CD4-positive, CD25-positive, alpha-beta regulatory T cell (primary cell): ENCODE measurements at places on chromosomes 5 and 9. TPM values are rescaled to one million over a fixed set of nuclear protein-coding genes. Genes with fewer than 3 reads are reported as not detected.

DNA sequence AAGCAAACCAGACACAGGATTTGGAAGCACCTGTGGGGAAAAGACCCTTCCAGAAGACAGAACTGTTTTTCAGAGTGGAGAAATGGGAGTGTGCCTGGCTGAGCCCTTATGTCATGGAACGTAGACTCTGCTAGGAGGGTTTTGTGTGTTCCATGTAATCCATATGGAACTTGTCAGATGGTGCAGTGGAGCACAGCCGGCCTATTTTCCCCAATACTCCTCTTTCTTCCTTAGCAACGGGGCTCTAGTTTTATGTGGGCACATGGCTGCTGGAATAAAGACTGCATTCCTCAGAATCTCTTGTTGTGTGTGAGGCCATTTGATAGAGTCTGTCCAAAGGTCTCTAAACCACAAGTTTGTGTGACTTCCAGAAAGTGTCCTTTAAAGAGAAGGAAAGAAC is 284.0 kb downstream of the DRD1 start:
- no peak for DNase-seq
- H3K27ac ChIP-seq = no peak overlapping the region
- H3K36me3 ChIP-seq = no peaks in the 10 kb centered on the region
- no peaks in the 10 kb centered on the region for H3K4me1 ChIP-seq

DNA sequence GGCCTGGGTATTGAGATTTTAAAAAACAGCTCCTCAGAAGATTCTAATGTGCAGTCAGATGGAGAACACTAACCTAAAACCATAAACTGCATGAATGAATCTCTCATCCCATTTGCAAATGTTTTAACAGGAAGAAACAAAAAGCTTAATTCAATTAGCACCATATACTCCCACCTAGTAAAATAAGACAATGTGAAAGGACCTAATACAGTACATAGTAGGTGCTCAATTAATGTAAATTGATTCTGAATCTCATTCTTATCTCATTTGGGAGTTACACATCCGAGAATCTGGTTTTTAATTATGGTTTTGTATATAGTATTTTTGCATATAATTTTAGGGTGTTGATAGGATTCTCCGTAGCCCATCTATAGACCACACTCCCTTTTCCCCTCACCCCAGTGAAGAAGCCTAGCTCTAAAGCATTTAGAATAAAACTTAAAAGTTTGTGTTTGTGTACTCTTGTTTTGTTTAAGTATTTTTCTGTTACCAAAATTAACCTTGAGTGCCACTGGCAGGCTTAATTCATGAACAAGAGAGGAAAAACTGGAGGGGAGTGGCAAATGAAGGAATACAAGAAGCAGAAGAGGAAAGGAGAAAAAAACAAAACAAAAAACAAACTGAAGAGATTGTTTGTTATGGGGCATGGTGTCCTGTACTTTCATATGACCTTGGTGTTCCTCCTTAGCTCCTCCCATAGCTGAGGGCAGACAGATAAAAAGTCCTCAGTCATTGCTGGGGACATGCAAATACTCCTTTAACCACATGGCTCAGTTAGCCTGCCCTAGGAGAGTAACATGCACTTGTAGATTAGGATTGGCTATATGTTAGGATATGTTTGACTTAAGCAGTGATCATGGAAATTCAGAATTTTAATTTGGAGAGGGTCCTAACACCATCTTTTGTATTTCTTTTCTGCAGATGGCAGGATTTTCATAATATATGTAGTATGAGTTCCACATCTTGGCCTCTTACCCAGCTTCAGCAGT is 1.2 kb downstream of the RNF14 start:
- H3K4me1 ChIP-seq = peaks cover 20% of the 10 kb centered on the region
- DNase-seq = no peak

- H3K4me3 ChIP-seq = no peak overlapping the region
- no peak overlapping the region for H3K27ac ChIP-seq
- no peaks in the 10 kb centered on the region for H3K36me3 ChIP-seq
- H3K27me3 ChIP-seq = no peaks in the 10 kb centered on the region
- H3K4me1 ChIP-seq = no peaks in the 10 kb centered on the region
- no peak for DNase-seq
Measured at GRCh38 chr5:133274597-133274935, 222.8 kb downstream of the HSPA4 start.

MAP1B gene
- 0.15 TPM for polyA plus RNA-seq

OLFM1 gene
- polyA plus RNA-seq = not detected

DNA sequence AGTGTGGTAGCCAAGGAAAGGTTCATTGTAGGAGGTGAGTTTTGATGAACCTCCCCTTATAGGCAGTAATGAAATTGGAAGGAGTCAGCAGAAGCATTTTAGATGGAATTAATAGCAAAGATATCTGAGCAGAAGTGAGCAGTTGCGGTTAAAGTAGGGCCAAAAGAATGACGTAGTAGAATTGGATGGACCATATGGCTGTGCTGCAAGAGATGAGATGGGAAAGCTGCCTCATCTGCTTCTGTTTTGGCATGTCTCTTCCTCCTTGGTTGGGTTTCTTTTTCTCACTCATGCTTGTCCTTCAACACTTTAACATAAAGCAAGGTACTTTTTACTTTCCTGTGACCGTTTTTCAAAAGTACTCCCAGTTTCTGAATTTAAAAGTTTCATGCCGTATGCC is 55.8 kb downstream of the AQP7 start:
- H3K27ac ChIP-seq = no peak overlapping the region
- no peaks in the 10 kb centered on the region for H3K27me3 ChIP-seq
- no peak for DNase-seq
- no peaks in the 10 kb centered on the region for H3K4me1 ChIP-seq
- no peak overlapping the region for H3K4me3 ChIP-seq
